Kidney epithelial cell (primary cell): ENCODE measurements at places on chromosomes 11 and 22. TPM values are rescaled to one million over a fixed set of nuclear protein-coding genes. Genes with fewer than 3 reads are reported as not detected.

GRCh38 chr11:13762718-13763117 is 94.2 kb downstream of the FAR1 start:
- no peak for DNase-seq

DNA sequence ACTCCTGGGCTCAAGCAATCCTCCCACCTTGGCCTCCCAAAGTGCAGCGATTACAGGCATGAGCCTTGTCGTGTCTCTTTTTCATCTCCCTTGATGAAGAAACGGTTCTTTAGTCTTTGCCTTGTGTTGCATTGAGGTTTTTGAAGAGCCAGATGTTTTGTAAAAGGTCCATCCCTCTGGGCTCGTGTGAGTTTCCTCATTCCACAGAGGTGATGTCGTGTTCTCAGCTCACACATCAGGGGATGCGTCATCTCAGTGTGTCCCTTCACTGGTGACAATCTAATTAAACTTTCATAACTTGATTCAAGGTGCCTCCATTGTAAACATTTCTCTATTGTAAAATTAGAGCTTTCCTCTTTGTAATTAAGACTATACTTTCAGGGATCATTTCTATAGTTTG is 29.7 kb upstream of the TEF start:
- peak; percentile 37 for DNase-seq

GRCh38 chr11:17432002-17432401 is 43.5 kb upstream of the KCNJ11 start:
- DNase-seq = no peak

- no peak for DNase-seq
Measured at GRCh38 chr11:88411265-88411664, 73.7 kb upstream of the CTSC start.

Gene SPI1
- total RNA-seq = 0.14 TPM in 1 of 2 replicates, not detected in the other

Gene OLFML1
- total RNA-seq = 0.07 TPM in 1 of 2 replicates, not detected in the other

Gene KRTAP5-8
- total RNA-seq = not detected in 2 replicates

- no peak for DNase-seq
Measured at GRCh38 chr22:28949788-28950187, 66.4 kb downstream of the ZNRF3 start.

GRCh38 chr11:70153133-70153727 is 49.9 kb upstream of the FADD start:
- no peak for DNase-seq

DNA sequence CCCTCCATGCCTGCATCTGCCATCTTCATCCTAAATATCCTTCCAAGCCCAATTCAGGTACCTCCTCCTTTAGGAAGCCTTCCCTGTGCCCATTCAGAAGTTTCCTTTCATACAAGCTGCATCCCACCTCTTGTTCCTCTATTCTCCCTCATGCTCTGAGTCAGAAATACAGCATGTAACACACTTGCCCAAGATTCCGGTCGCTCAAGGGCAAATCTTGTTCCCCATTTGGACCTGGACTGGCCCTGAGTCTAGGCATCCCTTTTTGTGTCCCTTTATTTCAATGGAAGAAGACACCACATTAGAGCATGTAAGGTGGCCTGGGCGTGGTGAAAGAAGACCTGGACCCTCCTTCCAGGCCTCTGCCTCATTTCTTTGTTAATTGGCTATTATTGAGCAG is 38.5 kb downstream of the RTL6 start:
- no peak for DNase-seq

Gene SLC25A45
- 0.29 and 0.82 TPM in 2 replicates for total RNA-seq

Gene SLC15A3
- total RNA-seq = 2.3 and 2.4 TPM in 2 replicates

Gene RASD2
- 0.04 and 1.4 TPM in 2 replicates for total RNA-seq

DNA sequence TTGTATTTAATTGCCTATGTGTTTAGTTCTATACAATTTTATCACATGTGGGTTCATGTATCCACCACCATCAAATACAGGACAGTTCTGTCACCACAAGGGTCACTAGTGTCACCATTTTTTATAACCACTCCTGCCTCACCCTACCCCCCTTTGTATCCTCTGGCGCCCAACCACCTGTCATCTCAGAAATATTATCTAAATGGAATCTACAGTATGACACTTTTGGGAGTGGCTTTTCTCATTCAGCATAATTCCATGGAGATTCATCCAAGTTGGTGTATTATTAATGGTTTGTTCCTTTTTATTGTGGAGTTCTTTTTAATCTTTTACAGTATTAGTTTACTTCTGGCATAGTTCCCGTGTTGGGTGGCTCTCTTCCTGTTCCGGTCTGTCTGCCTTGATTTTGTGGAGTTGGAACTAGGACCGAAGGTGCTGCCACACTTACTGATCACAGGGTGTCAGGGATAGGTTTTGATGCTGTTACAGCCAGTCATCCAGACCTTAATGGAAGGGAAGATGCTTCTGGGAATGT is 58.5 kb downstream of the TNRC6B start:
- no peak for DNase-seq

GRCh38 chr11:44923115-44923514 is 27.6 kb downstream of the TP53I11 start:
- DNase-seq = no peak

DNA sequence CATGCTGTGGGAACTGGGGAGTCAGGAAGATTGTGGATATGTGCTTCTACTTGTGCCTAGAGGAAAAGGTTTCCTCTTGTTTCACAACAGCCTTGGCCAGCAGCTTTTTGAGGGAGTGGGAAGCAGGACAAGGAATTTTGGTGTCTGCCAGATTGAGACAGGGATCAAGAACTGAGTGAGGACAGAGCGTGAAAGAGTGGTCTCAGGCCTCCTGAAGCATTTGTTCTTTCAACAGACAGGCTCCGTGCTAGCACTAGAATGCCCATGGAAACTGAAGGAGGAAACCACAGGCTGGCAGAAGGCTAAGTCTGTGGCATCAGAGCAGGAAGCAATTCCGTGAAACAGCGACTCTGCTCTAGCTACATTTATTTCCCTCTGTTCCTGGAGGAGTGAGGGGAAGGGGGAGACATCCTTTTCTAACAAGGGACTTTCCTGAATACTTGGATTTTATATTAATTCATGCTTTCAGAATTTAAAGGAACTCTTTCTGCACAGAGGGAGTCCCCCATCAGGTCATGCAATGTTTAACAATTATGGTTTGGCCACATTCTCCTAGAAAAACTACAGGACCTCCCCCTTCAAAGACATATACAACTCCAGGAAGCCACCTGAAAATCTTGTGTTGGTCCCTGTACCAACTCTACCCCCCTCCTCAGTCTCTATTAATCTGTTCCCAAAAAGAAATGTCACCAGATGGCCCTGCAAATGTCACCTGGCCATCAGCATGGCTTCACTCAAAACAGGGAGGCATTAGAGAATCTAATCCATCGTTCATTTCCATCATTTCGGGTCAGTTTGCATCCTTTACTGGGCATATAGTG is 96.1 kb downstream of the SYT9 start:
- no peak for DNase-seq

- no peak for DNase-seq
Measured at GRCh38 chr11:101323997-101324396, 194.4 kb upstream of the PGR start.

- DNase-seq = no peak
Measured at GRCh38 chr11:5240056-5240455, 5.8 kb upstream of the HBD start.

DNA sequence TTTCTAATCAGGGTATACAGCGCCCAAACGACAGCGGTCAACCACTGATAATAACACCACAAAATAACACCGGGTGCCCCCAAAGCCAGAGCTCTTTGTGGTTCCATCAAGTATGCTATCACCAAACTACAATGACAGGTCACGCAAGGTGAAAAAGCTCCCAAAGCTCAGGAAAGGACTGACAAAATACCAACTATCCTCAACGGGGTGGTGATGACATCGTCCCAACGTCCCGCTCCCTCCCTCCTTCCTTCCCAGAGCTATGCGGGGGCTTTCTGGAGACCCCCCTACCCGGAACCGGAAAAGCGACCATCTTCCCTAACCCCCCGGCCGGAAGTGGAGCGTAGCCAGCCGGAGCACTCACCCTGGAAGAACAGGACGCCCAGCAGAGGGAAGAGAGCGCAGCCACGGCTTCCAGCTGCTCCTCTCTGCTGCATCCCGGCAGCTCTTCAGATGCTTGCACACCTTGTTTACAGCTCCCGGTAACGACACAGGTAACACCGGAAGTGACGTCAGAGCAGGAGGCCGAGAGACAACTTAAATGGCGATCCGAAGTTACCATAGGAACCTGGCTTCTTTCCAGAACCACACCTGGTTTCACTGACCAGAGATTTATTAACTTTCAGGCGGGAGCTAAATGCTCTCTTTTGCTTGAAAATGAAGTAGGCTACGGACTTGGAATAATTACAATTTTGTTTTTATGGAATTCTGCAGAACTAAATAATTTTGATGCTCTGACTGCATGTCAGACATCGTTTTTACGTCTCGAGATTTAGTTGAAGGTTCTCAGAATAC is at the start of gene MPZL3:
MPZL3 (minus strand) TSS at position 508 of the 795 bp plus-strand sequence; CDS start at position 437, 71 bp downstream.
- peak; percentile 79 for DNase-seq

DNA sequence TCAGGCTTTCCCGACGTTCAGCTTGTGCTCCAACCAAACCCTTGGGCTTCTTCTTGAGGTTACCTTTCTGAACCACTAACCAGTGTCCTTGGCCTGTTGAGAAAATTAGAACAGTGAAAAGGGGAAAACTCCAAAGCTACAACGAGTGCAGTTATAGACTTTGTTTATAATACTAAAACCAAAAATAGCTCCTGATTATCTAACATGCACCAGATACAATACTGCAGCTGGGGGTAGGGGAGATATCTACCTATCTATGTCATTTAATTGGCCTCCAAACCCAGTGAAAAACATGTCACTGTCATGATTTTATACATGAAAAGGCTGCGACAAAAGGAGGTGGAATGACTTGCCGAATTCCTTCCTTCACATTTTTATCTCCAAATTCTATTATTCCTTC is 11.9 kb downstream of the XRRA1 start:
- no peak for DNase-seq

Gene ANKK1
- total RNA-seq = 0.50 and 0.75 TPM in 2 replicates

DNA sequence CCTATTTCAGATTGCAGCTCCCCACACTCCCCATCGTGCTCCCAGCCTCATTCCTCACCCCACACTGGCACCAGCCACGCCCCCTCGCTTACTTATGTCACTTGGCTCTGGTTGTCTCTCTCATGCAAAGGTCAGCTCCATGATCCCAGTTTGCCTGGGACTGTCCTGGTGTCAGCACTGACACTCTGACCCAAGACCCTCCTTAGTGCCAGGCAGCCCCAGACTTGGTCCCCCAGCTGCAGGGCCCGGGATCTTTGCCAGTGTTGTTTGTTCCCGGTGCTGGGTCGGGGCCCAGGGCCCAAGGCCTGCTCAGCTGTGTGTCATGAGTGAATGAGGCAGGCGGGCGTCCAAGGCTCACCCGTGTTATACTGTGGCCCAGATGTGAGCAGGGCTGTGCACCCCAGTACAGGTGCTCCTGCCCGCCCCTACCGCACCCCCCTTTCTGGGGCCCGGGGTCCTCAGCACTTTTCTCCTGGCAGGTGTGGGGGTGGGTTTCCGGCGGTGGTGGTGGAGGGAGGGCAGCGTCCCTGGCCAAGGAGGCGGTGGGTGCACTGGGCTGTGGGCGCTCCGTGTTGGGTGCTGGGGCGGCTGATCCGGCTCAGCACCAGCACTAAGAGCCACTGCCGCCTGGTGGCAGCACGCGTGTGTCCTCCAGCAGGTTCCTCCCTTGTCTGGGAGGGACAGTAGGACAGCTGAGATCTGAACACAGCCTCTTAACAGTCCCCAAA is 19.5 kb downstream of the IL17REL start:
- DNase-seq = no peak

Gene DDIAS
- 1.6 and 3.2 TPM in 2 replicates for total RNA-seq

DNA sequence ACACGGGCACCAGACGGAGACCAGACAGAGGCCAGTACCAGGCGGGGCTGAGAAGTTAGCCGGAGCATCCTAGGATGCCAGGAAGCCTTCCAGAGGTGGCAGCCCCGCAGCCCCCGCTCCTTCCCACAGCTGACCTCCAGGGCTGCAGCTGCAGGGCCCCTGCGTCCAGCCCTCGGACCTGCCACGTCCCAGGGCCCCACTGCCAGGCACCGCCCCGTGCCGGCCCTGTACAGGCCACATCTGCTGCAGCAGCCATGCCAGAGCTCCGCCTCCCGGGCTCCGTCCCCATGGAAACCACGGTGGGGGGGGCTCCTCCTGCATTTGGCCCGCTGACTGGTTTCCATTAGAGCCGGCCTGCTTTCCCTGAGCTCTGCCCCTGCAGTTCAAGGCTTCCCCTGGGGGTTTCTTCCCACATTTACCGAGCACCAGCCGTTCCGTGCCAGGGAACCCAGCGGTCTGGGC is 62.5 kb upstream of the PPARA start:
- DNase-seq = no peak

Gene PHOX2A
- total RNA-seq = not detected in 2 replicates

- DNase-seq = no peak
Measured at GRCh38 chr11:73258104-73259035, 13.8 kb upstream of the P2RY6 start.

GRCh38 chr22:20803696-20804324 is 29.9 kb downstream of the SERPIND1 start:
- DNase-seq = no peak

DNA sequence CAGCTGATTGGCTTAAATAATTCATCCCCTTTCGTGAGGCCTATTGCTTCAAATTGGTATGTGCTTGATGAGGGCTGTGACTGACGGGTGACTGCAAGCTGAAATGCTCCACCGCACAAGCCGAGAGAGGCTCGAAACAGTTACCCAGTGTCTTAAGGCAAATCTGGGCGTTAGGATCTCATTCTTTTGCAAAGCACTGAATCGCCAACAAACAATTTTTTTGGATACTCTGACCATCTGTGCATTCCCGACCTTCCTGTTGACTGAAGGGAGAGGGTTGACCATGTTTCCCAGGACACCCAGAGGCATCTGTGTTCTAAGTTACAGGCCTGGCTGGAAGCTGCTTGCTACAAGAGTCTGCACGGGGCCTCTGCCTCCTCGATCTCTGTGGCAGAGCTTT is 32.1 kb downstream of the CACNG2 start:
- no peak for DNase-seq

GRCh38 chr11:77441426-77441825 is 32.5 kb downstream of the PAK1 start:
- DNase-seq = no peak

Gene GAS2L1
- total RNA-seq = 8.9 and 10.3 TPM in 2 replicates

Gene CRYAB
- 23.9 and 43.5 TPM in 2 replicates for total RNA-seq

DNA sequence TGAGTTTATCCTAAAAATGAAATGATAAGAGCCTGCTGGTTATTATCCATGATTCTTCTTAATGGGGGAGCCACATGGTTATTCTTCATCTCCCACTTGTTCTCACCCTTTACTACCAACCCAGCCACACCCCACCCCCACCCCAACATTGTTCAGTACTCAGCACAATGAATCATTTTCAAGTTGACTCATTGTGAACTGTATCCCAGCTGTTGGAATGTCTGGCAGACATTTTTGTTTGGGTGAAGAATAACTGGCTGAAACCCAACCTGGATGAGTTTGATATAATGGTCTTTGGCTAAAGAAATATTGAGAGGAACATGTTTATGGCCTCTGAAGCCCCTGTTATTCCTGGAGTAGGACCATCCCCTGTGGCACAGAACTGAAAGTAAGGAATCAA is 136.2 kb downstream of the ELP4 start:
- peak; percentile 76 for DNase-seq
